ENCODE measurements at places on chromosomes 13 and 19. TPM values are rescaled to one million over a fixed set of nuclear protein-coding genes. Genes with fewer than 3 reads are reported as not detected.

DNA sequence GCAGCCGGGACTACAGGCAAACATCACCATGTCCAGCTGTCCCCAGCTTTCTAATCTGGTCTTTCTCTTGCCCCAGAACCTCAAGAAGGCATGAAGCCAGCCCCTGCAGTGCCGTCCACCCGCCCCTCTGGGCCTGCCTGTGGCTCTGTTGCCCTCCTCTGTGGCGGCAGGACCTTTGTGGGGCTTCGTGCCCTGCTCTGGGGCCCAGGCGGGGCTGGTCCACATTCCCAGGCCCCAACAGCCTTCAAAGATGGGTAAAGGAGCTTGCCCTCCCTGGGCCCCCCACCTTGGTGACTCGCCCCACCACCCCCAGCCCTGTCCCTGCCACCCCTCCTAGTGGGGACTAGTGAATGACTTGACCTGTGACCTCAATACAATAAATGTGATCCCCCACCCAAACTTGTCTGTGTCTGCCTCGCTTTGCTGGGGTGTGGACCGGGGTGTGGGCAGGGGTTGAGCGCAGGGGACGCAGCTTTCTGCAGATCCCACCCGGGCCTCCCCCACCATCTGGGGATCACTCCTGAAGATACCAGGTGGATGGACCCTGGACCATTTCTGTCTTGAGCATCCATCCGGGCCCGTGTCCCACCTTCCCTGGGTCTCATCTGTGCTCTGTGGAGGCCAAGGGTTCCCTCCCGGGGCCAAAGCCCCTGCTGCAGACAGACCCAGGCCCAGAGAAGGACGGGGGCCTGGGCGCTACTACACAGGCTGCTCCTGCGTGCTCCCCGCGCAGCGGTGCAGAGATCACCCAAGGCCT is 15.3 kb downstream of the PRKCSH start:
- peaks cover 49% of the 10 kb centered on the region for H3K36me3 ChIP-seq
- peaks cover 12% of the 10 kb centered on the region for H3K4me1 ChIP-seq
- peaks cover 8% of the 10 kb centered on the region for H3K27me3 ChIP-seq
- no peak overlapping the region for H3K4me3 ChIP-seq

- DNase-seq = peak; percentile 70
- H3K4me1 ChIP-seq = peaks cover 21% of the 10 kb centered on the region
- no peaks in the 10 kb centered on the region for H3K27me3 ChIP-seq
- peak overlapping the region; percentile 86 for H3K27ac ChIP-seq
- peak overlapping the region; percentile 26 for H3K4me3 ChIP-seq
- H3K36me3 ChIP-seq = no peaks in the 10 kb centered on the region
These were observed 9.9 kb upstream of the RCBTB2 start for GRCh38 chr13:48542581-48543341.

Gene SIAH3
- not detected for total RNA-seq

- H3K36me3 ChIP-seq = no peaks in the 10 kb centered on the region
- no peak for DNase-seq
- H3K27me3 ChIP-seq = peaks cover 2% of the 10 kb centered on the region
- no peak overlapping the region for H3K4me3 ChIP-seq
These were observed 47.7 kb upstream of the ATP12A start for GRCh38 chr13:24632382-24633121.

- no peaks in the 10 kb centered on the region for H3K36me3 ChIP-seq
- no peaks in the 10 kb centered on the region for H3K27me3 ChIP-seq
- DNase-seq = no peak
These were observed 107.3 kb downstream of the ZNF557 start for GRCh38 chr19:7176792-7177191.

GRCh38 chr19:16671652-16672274 is 10.8 kb downstream of the TMEM38A start:
- peak; percentile 40 for DNase-seq
- peak overlapping the region; percentile 86 for H3K27ac ChIP-seq
- H3K4me3 ChIP-seq = no peak overlapping the region

- no peak overlapping the region for H3K4me3 ChIP-seq
- DNase-seq = no peak
- H3K27me3 ChIP-seq = no peaks in the 10 kb centered on the region
- no peaks in the 10 kb centered on the region for H3K36me3 ChIP-seq
- peaks cover 10% of the 10 kb centered on the region for H3K4me1 ChIP-seq
These were observed 36.5 kb downstream of the OPA3 start for GRCh38 chr19:45547965-45548609.
